ENCODE measurements at places on chromosomes 5 and 9.

DNA sequence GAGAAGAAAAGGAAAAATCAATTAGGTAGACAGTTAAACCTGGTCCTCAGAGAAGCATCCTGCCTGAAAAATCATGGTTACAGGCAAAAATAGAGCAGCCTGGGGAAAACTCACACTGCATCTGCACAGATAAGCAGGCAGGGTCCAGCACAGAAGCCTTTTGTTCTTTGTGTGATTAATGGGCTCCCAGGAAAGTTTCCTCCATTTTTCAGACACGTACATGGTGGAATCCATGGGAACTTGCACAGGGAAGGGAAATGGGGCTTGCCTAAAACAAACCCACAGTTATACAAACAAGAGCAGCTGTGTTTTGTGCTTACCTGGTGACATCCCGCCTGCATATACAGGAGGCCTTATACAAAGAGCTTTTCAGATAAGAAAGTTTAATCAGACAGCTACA lies 243.9 kb upstream of the ATP10B start:
- DNase-seq, result no peak

DNA sequence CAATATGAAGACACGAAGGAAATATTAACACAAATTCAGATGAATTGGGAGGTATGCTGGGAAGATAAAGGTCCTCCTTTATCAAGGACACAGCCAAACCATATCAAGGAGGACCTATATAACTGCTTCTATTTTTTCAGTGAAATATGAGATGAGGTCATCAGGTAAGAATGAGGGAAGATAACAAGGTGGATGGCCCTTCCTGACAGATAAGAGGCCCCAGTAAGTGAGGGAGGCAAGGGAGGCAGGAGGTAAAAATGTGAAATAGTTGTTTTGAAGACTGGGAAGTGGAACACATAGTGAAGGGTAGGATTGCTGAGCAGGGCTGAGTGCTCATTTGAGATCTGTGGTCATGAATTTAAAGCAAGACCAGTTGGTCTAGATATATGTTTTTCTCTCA lies 60.0 kb upstream of the FOXE1 start:
- no peak for DNase-seq

GRCh38 chr5:177540438-177540837 lies 13.9 kb downstream of the FAM193B start:
- no peak for DNase-seq

DNA sequence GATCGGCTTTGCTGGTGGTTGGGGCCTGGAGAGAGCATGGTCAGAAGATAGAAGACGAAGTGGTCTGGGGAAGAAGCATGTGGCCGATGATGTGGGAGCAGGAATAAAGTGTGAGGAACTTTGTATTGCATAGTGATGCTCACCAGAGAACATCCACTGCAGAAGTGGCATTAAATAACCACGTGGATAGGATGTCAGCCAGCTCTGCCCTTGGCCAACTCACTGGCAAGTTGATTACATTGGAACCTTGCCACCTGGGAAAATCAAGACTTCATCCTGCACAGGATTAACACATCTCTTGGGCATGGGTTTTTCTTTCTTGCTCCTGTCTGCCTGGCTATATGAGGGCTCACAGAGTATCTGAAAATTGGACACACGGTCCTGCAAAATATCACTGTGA lies 217.4 kb downstream of the DMRT2 start:
- DNase-seq, result no peak

DNA sequence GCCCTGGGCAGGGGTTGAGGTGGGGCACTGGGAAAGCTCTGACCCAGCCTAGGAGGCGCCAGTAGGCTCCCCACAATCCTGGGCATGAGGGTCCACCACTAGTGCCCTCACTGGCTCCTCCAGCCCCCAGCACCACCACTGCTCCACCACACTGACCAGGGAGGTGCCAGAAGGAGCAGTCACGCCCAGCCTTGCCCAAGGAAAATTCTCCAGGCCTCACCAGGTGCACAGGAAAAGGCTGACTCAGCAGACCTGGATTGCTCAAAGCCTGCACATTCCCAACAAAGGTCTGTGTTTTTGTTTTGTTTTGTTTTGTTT lies 62.9 kb downstream of the ZNF354C start:
- no peak for DNase-seq

Measured in stimulated activated CD4-positive, alpha-beta T cell treated with anti-CD3 and anti-CD28 coated beads, TNF-alpha, amount 100 ng/mL, for 48 hours (primary cell).